Umbilical cord (tissue), 2 donors: ENCODE measurements at places on chromosomes 7 and 10. TPM values are rescaled to one million over a fixed set of nuclear protein-coding genes. Genes with fewer than 3 reads are reported as not detected.

DNA sequence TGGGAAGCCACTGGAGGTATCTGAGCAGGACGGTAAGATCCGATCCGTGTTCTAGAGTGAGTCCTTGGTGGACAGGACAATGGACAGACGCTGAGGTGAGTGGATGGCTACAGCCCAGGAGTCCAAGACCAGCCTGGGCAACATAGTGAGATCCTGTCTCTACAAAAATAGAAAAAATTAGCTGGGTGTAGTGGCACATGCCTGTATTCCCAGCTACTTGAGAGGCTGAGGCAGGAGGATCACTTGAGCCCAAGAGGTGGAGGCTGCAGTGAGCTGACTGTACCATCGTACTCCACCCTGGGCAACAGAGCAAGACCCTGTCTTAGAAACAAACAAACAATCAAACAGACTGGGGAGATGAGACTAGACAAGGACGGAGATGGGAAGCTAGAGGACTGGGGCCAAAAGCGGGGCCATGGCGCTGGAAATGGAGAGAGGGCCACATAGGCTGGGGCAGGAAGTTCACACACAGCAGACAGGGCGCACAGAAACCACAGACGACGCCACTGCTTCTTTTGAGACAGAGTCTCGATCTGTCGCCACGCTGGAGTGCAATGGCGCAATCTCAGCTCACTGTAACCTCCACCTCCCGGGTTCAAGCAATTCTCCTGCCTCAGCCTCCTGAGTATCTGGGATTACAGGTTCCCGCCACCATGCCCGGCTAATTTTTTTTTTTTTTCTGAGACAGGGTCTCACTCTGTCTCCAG is 24.7 kb downstream of the DAGLB start:
- no peak for DNase-seq

The SOSTDC1 gene
- total RNA-seq = 1.9 TPM

DNA sequence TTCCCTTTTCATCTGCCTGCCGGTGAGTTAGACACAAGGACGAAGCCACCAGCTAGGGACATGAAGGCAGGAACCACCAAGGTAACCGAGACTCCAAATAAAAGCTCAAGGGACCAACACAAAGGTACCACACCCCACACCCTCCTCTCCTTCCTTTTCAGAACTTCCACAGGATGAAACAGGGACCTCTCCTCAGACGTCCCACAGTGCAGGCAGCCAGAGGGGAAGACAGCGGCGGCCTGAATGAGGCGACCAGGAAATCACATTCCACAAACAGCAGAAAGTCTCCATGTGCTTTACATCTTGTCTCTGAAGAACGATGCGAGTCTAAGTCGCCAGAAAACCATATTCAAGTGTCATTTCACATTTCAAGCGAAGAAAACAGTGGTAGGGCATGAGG is 97.8 kb downstream of the DIP2C start:
- no peak for DNase-seq

The CYP2C19 gene
- 6.3 TPM for total RNA-seq

- no peak for DNase-seq
Observed at GRCh38 chr7:131689662-131690234, 133.3 kb upstream of the PODXL start.

The AMPH gene
- total RNA-seq = 2.4 TPM

The UPK3BL2 gene
- 21.9 TPM for total RNA-seq

DNA sequence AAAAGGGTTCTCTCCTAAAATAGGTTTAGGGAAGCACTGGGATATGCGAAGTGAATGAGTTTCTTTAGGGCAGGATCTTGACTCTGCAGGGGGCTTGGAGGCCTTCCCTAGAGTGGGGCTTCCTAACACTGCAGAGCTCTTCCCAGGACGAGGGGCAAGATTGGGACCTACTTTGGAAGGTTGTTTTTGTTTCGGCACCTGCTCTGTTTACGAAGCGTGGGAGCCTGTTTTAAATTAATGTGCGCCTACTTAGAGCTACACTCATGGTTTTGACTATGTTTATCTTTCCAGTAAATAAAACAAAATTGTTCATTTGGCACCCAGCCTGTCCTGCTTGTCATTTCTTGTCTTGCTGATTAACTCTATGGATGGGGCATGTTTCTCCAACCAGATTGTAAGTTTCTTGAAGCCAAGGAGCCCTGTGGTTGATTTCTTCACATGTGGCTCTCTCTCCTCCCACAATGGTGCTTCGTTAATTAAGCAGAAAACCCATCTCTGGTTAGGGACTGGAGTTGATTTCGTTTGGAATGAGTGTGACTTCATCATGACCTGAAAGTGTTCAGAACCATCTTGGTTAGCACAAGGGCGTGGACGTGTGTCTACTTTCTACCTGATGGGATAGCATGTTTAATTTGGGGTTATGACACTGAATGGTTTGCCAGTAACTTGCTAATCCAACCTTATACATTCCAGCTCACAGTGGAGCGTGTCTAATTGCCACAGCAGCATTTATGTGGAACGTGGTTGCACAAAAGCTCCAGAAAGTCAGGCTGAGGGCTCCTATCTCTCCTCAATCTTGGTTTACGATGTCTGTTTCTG is 98.1 kb downstream of the TCF7L2 start:
- DNase-seq = no peak

The DPYSL4 gene
- total RNA-seq = 1.2 TPM

- DNase-seq = no peak
Observed at GRCh38 chr10:125661431-125661940, 21.5 kb downstream of the TEX36 start.

DNA sequence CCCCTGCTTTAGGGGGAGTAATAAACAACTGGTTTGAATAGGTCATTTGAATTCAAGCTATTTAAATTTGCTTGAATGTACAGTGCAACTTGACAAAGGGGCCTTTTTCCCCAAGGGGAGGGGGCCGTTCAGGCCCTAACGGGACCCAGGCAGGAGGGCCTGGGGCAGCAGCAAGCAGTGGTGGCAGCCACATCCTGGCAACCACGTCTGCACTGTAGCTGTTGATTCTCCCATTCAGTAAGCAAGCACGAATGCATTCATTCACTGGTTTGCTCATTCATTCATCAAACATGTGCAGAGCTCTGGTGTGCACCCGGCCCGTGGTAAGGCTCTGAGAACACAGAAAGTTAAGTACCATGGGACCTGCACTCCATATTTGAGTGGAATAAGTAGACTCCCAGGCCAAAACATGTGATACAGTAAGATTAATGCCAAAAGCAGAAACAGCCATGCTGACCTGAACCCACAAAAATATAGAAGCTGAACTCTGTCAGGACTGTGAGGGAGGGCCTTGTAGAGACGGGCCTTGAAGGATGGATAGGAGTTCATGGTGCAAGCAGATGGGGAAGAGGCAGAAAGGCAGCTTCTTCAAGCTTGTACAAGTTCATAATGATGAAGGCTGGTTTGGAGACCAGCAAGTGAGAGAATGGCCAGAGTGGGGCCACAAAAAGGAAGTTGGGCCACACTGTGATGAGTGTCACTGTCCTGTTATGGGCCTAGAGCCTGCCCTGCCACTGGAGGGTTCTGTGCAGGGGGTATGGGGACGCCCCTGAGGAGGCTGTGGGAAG is 29.3 kb upstream of the C10orf53 start:
- no peak for DNase-seq

DNA sequence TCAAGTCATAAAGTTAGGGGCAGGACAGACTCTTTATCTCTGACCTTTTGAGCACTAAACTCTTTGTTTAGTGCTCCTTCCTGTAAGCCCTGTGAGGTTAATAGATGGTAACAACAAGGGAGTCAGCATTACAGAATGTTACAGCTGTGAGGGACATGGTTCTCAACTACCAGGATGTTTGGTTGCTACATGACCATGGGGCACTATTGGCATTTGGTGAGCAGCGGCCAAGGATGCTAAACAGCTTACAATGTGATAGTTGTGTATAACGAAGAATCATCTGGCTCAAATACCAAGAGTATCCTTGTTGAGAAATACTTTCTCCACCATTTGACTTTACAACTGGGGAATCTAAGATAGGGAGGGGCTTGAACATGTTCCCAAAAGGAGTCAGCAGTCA is 35.4 kb upstream of the HPS1 start:
- DNase-seq = no peak

The HOGA1 gene
- total RNA-seq = 5.1 TPM

The SLC26A5 gene
- total RNA-seq = not detected

DNA sequence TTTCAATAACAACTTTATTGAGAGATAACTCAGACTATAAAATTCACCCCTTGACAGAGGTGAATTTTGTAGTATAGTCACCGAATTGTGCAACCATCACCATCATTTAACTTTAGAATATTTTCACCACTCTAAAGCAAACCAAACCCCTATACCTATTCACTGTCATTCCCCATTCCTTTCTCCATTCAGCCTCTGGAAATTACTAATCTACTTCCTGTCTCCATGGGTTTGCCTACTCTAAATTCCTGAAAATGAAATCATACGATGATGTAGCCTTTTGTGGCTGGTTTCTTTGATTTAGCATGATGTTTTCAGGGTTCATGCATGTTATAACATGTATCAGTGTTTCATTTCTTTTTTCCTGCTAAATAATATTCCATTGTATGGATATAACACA is 15.6 kb upstream of the LMTK2 start:
- DNase-seq = no peak

- DNase-seq = no peak
Observed at GRCh38 chr10:52558090-52558489, 214.5 kb downstream of the MBL2 start.

GRCh38 chr7:25840209-25840792 is 311.7 kb upstream of the NFE2L3 start:
- DNase-seq = no peak

DNA sequence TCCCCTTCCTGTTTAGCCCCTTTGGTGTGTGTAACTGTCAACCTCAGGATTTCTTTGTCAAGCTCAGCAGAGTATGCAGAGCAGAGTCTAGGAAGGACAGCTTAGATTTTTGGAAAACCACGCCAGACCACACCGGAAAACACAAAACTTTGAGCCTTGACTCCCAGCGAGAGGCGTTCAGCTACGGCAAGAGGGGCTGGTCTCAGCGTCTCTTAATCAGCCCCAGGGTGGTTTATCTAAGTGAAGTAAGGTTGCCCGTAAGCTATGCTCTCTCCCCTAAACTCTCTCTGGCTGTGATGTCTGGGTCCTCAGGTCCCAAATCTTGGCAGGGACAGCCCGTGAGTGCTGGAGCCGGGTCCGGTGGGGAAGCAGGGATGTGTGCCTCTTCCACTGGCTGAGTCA is 230.9 kb downstream of the KLF6 start:
- DNase-seq = no peak

The DRGX gene
- total RNA-seq = 0.48 TPM

The NUTM2E gene
- total RNA-seq = 1.4 TPM

- DNase-seq = no peak
Observed at GRCh38 chr7:15889507-15889906, 203.0 kb upstream of the MEOX2 start.

GRCh38 chr10:77493851-77494261 is 143.8 kb downstream of the KCNMA1 start:
- DNase-seq = no peak

DNA sequence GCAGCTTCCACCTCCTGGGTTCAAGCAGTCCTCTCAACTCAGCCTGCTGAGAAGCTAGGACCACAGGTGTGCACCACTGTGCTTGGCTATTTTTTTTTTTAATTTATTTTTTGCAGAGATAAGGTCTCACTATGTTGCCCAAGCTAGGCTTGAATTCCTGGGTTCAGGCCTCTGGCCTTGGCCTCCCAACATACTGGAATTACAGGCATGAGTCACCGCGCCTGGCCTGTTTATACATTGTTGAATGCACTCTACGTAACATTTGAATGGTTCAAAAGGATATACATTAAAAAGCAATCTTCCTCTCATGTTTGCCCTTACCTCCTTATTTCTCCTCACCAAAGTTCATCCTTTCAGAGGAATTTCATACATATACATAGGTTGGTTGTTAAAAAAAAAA is 7.2 kb upstream of the SNX10 start:
- DNase-seq = no peak

- no peak for DNase-seq
Observed at GRCh38 chr10:12351447-12351846, 2.1 kb downstream of the CAMK1D start.

The VPS50 gene
- total RNA-seq = 74.6 TPM

The UNCX gene
- total RNA-seq = not detected

The HMX3 gene
- total RNA-seq = 2.6 TPM

The PKD2L1 gene
- not detected for total RNA-seq

The DEPP1 gene
- 11.6 TPM for total RNA-seq

The ZNF503 gene
- total RNA-seq = 10.1 TPM

DNA sequence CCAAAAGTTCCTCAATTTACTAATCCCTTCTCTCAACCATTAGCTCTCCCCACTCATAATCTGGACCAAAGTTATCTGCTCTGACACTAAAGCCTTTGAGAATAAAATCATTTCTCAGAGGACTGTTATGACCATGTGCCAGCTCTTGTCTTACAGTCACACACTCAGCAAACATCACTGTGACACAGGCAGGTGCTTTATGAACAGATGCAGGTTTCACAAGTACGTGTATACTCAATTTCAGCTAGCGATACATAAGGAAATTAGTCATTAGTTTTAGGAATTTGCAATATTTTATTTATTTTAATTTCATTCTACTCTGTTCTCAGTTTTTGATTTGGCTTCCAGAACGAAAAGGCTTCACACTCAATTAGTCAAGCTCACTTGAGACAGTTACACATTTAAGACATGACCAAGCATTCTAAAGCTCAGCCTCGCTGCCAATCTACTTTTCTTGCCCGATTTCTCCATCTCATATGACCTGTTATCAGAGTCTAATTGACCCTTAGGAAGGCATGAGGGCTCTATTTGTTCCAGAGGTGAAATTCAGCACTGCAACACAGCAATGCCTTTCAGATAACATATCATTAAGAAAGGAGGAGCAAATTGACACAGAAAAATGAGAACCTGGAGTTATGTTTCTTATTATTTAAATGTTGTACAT is 76.8 kb downstream of the TFEC start:
- DNase-seq = no peak

DNA sequence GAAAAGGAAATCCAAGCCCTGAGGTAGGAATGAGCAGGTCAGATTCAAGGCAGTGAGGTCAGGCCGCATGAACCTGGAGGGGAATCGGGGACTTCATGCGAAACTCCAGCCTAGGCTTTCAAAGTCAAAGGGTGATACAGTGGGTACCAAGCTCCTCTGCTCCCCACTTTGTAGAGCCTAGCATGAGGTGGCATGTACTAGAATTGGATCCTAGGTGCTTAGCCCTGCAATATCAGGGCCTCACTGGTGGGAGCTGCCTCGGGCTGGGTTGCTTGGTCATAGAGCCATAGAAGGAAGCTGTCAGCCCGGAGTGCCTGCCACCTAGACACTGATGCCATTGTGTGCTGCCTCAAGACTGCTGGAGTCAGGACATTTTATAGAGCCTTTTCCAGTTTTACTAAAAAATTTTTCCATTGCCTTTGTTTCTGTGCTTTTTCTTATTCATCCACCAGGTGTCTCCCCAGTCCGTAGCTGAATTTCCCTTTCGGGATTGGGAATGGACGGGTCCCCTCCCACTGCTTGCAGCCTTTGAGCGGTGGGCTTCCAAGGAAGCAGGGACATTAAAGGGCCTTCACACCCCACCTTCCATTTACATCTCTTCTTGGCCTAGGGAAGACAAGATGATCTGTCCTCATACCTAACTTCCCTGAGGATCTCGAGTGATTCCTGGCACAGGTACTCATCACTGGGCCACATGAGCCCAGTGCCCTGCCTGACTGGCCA is 5.5 kb upstream of the LZTS2 start:
- peak; percentile 62 for DNase-seq
